A549 treated with DMSO at 1 μM for 4 hours (cell line): ENCODE measurements at places on chromosomes 12 and 14. TPM values are rescaled to one million over a fixed set of nuclear protein-coding genes. Genes with fewer than 3 reads are reported as not detected.

Gene ACTR6
- 20.5 to 32.5 TPM (median 27.1 TPM) in 5 replicates for total RNA-seq

Gene CDKN3
- total RNA-seq, result 74.2 to 81.5 TPM (median 79.1 TPM) in 5 replicates

Gene SMIM41
- total RNA-seq, result not detected in 5 replicates

Gene CIROP
- not detected in 5 replicates for total RNA-seq

Gene BATF
- not detected in 5 replicates for total RNA-seq

Gene PTPRR
- total RNA-seq, result 0.08 to 0.32 TPM (median 0.24 TPM) in 5 replicates

Gene IFNG-AS1
- not detected in 5 replicates for total RNA-seq
